ENCODE measurements at places on chromosomes 2 and 18.

GRCh38 chr18:67433971-67434370 lies 82.5 kb downstream of the DSEL start:
- DNase-seq: no peak

DNA sequence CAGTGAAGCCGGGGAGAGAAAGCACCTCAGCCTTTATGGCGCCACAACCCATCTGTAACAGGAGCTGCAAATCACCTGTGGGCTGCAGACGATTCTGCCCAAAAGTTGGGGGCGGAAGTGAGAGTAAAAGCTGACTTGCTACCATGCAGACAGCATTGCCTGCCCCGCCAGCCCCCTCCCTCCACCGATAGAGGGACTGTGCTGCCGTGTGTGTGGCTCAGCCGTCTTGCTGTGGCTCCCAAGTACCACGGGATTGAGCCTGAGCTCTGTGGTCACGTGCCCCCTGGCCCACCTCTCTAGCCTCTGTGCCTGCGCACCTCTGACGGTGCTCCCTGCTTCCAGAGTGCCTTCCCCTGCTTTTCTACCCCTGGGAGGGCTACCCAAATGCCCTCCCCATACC lies 79.6 kb downstream of the GLI2 start:
- DNase-seq: no peak

- DNase-seq: no peak
These were observed 277.0 kb downstream of the NEDD4L start for GRCh38 chr18:58320907-58321561.

- DNase-seq: no peak
These were observed 139.5 kb upstream of the LINC00305 start for GRCh38 chr18:64288432-64288831.

- no peak for DNase-seq
These were observed 52.7 kb downstream of the DSEL start for GRCh38 chr18:67463829-67464228.

GRCh38 chr2:14016289-14016955 lies 616.1 kb upstream of the LRATD1 start:
- no peak for DNase-seq

DNA sequence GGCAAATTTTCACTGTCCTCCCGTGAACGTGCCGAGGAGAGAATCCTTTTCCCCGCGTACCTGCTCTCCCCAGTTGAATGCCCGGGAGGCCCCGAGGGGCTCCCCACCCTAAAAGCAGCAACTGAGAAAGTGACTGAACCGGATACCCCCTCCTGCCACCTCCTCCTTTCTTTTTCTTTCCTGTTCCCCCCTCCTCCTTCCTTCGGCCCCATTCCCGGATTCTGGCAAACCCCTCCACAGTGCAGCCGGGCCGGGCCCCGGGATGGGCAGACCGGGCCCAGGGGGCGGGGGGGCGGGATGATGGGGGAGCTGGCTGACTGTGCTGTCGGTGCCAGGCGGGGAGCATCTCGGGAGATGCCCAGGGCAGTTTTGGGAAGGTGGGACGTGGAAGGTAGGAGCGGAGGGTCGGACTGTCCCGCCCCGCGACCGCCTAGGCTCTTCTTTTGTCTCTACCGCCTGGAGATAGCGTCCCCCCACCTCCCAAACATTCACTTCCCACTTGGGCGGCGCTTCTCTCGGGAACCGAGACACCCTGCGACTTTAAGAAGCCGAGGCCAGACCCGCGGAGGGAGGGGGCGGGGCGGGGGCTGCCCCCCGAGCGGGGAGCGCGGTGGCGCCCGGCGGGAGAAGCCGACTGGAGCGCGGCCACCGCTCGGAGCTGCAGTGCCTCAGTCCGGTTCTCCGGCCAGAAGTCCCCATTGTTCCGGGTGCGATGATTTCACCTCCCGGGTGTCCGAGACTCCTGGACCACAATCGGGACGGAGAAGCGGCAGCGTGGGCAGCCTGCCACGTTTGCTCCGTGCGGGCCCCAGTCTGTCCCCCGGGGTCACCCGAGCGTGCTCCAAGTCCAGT lies 8.2 kb downstream of the DLX2 start:
- no peak for DNase-seq

DNA sequence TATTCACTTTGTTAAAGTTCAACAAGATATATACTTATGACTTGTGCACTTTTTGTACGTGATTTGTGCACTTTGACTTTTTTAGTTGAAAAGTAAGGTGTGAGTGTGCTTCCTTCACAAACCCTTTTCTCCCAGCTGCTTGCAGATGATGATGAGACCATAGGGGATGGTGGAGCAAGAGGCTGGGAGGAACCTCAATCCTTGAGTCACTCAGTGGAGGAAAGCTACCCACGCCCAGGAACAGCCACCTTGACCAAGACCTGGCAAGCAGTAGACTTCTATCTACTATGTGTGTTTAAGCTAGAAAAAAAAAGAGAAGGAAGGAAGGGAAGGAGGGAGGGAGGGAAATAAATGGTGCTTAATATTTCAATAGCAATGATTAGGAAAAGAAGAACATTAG lies 25.2 kb upstream of the TAF1B start:
- DNase-seq: no peak

DNA sequence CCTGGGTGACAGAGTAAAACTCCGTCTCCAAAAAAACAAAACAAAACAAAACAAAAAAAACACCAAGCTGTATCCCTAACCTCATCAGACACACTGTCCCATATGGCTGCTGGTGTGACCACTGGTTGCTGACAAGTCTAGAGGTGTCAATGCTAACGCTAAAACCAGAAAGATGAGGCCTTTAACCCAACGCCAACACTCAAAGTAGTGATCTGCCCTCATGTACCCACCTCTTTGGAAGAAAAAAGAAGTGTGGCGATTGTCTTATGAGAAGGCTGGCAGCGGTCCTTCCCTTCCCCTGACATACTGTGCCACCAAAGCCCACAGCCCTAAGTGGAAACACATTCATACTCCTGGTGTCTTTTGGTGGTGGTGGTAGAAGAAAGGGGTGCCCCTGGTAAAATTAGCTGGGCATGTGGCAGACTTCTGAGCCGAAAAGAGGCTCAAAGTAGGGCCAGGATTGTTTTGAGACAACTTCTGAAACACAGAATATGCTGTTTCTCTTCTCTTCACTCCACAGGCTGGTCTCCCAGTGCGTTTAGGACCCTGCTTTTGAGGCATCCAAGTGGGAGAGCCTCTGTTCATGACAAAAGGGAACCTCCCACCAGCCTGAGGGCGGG lies 9.8 kb downstream of the SERTAD2 start:
- no peak for DNase-seq

DNA sequence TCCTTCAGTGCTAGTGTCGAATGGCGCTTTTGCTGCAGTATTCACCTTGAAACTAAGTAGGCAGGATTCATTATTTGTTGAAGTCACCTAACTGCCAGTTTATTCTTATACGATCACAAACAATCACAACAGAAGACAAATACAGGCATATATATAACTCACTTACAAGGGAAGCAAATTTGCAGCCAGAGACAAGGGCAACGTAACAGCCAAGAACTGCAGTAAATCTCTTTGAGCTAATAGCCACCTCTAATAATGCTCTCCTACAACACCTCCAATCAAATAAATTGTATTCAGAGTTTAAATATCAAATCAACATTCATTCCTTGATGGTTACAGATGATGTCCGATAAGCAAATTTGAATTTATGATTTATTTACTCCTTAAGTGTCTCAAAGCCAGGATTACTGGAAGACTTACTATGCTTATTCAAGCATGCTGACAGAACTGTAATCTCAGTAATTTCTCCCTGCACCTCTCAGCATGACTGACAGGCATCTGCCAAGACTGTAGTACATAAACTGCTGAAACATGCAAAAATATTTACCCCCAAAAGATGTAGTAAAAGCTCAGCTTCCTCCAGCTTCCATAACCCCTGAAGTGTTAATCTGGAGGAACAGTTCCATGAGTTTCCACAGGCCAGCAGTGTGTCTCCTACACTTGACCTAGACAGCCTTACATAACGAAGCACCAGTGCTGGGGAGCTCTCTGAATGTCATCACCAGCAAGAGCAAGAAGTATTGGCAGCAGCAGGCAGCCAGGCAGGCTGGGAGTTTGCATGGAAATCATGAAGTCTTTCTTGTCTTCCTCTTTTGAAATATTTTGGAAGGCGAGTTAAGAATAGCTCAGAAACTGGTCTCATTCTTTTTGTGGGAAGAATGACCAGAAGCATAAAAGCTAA lies 20.9 kb upstream of the SCN1A start:
- no peak for DNase-seq

- no peak for DNase-seq
These were observed 24.3 kb upstream of the RPIA start for GRCh38 chr2:88667219-88667618.

- DNase-seq: no peak
These were observed 30.4 kb upstream of the MGAT4A start for GRCh38 chr2:98761267-98761781.

Measured in NCI-H1694 treated with DMSO at 0.1 percent for 48 hours (cell line).